ENCODE measurements at places on chromosomes 1 and 21.

DNA sequence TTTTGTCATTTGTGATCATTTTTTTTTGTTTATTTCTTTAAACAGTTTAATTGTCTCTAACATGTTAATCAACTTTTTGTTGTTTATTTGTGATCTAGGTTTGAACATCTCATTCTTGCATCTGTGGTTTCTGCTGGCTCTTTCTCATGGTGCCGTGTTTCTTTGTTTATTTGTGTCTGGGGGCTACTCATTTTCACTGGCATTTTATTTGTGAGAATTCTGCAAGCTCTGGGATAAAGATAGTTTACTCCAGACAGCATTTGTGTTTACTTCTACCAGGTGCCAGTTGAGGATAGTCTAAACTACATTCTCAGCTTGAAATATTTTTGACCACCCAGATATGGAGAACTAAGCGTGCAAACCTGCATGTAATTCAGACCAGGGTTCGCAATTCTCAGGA, 508.6 kb downstream of the KIF26B start:
- no peak for DNase-seq

DNA sequence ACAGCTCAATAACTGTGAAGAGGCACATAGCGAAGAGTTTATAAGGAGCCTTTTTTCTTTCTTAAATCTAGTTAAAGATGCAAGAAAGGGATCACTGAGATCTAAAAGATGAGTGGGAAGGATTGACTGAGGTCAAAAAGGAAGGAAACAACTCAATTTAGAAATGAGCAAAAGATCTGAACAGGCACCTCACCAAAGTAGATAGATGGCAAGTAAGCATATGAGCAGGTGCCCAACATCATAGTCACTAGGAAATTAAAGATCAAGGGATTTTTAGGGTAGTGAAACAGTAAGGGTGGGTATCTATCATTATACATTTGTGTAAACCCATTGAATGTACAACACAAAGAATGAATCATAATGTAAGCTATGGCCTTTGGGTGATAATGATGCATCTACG, 44.6 kb upstream of the CSF1 start:
- DNase-seq, result no peak

DNA sequence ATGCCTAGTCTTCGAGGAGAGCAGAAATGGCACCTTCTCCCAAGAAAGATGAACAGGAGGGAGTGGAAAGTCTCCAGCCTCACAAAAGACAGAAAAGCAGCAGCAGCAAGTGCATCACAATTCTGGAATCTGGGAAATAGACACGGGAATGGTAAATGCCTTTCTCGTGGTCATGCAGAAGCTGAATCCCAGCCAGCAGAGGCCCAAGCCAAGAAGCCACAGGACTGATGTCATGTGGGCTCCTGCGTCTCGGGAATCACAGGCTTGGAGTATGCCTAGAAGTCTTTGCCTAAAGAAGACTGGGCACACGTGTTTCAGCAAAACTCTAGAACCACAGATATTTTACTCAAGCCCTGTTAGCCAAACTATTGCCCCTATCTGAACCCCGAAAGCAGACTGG, 260.3 kb upstream of the PLD5 start:
- DNase-seq, result no peak

GRCh38 chr1:194378517-194378916, 1192.1 kb upstream of the B3GALT2 start:
- no peak for DNase-seq

DNA sequence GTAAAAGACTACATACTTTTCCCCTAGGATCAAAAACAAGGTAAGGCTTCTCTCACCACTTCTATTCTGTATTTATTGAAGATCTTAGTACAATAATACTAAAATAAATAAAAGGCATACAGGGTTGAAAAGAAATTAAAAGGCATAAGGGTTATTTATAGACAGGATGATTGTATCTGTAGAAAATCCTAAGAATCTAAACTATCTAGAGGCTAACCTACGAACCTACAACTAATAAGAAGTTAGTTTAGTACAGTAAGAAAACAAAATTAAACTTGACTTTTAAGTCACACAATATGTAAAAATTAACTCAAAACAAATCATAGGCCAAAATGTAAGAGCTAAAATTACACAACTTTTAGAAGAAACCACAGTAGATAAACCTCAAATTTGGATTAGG, 50.4 kb upstream of the ADAM30 start:
- DNase-seq, result no peak

DNA sequence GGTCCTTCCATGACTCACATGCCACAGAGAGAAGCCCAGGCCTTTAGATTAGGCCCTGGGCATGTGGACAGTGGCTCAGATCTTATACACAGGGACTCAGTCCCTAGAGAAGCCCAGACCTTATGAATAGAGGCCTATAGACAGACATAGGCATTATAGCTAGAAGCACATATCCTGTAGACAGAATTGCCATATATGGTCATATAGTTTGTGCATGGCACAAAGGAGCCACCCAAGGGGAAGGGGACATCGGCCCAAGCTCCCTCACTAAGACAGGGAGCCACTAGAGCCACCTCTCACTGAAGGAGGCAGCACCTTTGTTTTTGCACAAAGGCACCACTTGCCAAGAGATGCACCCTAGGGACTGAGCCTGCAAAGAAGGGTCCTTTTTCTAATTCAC, 2.3 kb upstream of the EFNA3 start:
- DNase-seq, result no peak

DNA sequence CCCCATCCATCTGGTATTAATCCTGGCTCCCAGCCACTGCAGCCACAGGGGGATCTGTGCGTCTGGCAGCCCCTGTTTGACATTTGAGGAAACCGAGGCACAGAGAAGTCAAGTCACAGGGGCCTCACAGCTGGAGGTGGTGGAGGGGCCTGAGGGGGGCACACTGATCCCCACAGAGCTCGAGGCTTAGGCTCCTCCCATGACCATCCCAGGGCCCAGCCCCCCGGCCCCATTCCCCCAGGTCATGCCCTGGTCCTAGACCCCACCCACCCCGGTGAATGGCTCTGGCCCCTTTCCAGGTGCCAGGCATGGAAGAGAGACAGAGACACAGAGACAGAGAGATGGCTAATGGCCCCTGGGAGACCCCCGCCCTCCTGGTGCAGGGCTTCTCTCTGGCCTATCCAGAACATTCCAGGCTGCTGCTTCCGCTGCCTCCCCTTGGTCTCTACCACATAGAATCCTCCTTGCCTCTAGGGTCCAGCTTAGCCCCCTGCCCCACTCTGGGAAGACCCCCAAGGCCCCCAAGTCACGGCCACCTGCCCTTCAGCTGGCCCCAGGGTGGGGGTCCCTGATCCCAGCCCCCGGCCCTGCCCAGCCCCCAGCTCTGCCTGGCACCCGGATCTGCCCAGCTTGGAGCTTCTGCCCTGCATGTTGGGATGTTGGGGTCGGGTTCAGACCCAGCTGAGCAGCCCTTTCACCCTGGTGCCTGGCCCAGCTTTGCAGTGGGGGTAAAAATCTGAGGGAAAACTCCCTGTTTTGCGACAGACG, 29.2 kb upstream of the LRRC3 start:
- DNase-seq, result no peak

- no peak for DNase-seq
Observed at GRCh38 chr21:42155045-42155855, 63.7 kb upstream of the ABCG1 start.

GRCh38 chr1:26961826-26962225, 1.6 kb upstream of the KDF1 start:
- DNase-seq, result no peak

DNA sequence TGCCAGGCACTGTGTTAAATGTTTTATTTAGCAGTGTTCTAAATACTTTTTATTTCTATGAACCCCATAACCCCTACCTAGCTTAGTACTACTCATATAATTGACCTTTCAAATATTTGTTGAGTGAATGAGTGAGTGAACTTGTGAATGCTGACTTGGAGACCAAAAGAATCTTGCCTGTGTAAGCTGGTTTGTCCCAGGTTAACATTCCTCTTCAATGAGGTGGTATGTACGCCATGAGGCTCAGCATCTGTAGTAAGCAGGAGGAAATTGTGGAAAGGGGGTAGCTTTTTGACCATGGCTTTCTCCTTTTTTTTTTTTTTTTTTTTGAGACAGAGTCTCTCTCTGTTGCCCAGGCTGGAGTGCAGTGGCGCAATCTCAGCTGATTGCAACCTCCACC, 14.6 kb downstream of the MED18 start:
- no peak for DNase-seq

- no peak for DNase-seq
Observed at GRCh38 chr21:27035791-27036190, 68.9 kb upstream of the ADAMTS5 start.

- no peak for DNase-seq
Observed at GRCh38 chr1:13478692-13479091, 35.1 kb downstream of the LRRC38 start.

GRCh38 chr21:42618707-42619102, 34.7 kb upstream of the PDE9A start:
- DNase-seq, result no peak

DNA sequence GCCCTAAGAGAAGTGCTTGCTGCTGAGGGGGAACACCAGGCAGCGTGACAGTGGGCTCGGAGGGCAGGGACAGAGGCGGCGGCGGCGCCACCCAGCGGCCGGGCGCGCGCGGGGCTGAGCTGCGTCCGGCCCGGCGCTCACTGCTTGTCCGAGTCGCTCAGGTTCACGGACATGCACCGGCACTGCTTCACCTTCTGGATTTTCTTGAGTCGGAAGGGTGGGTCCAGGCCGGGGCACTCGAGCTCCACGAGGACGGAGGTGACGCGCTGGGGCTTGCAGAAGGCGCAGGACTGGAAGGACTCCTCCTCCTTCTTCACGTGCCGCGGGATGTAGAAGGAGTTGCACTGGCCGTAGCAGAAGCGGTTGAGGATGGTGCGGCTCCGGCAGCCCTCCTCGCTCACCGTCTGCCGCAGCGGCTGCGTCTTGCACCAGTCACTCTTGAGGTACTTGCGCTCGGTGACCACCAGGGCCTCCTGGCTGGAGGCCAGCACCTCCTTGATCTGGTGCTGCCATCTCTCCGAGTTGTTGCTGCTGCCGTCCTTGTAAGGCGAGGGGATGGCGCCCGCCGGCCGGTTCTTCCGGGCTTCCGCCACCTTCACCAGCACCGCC, 119.0 kb downstream of the GREM2 start:
- peak; percentile 22 for DNase-seq

DNA sequence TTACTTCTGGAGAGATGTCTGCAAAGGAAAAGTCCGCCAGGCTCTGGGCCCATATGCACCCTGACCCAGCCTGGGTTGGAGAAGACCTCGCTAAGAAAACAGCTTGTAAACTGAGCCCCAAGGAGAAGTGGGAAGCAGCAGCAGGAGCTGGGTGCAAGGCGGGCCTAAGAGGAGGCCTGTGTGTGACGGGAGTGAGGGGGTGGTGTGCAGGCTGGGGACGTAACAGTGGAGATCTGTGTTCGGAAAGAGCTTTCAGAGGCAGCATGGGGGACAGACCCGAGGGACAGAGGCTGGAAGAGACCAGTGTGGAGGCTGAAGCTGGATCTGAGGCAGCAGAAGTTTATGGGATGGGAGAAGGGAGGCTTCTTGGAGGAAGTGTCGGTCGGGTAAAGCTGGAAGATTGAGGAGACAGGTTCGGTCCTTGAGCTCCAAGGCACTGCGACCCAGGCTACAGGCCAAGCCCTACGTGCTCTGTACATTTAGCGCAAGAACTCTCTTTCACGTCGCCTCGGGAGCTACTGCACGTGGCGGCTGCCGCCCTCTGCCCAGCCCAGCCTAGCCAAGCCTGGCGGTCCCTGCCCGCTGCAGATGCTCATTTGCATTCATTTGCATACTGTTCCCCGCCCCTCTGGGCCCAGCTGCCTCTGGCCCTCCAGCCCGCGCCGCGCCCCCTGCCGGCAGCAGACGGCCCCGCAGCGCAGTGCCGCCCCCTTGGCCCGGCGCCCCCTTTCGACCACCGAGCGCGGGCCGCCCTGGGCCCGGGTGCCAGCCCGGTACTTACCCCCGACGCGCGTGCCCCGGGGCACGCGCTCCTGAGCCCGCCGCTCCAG, 6.3 kb downstream of the HPCA start:
- DNase-seq, result no peak

- no peak for DNase-seq
Observed at GRCh38 chr1:227779685-227780084, 35.8 kb upstream of the PRSS38 start.

DNA sequence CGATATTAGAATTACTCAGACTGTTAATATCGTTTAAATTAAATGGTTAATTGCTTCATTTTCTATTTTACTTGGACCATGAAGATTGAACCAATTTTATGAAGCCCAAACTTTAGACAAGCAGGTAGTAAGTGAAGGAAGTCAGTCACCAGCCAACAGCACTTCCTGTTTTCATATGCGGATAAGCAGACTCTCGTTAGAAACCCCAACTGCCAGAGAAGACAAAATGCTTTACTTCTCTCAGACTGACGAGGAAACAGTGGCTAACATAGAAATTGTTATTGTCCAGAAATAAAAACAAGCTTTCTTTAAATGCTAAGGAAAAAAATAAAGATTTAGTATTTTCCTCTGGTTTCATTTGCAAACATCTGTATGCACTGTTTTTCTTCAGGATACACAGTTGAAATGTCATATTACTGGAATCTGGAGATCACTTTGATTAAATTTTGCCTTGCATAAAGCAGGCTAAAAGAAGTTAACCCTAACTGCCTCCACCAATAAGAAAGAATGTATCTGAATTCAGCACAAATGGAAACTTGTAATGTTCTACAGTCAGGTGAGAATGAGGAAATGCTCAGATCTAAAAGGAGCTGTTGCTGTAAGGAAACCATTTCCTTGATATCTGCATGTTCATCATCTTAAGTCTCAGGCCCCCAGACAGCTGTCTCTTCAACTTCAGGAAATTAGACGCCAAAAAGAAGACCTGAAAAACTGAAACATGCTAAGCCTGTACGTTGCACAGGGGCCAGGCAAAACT, 129.8 kb upstream of the SAMSN1 start:
- DNase-seq, result no peak

GRCh38 chr21:34198231-34199120, 125.1 kb downstream of the MRPS6 start:
- DNase-seq, result no peak

GRCh38 chr1:3986686-3987218, 86.7 kb upstream of the C1orf174 start:
- DNase-seq, result no peak

DNA sequence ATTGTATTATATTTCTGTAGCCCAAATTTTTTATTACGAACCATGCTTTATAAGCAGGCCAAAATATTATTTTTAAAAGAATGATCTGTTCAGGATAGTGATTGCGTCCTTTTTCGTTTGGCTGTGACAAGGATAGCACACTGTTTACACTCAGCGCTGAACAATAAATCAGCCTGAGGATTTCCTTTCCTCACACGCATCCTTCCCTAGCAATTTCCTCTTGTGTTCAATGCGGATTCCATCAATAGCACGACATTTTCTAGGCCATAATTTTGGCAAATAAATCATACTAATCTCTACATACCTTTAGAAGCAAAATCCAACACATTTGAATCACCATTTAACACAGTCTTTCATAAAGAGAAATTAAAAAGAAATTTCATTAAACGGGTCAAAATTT, 1.6 kb upstream of the VAV3 start:
- no peak for DNase-seq

DNA sequence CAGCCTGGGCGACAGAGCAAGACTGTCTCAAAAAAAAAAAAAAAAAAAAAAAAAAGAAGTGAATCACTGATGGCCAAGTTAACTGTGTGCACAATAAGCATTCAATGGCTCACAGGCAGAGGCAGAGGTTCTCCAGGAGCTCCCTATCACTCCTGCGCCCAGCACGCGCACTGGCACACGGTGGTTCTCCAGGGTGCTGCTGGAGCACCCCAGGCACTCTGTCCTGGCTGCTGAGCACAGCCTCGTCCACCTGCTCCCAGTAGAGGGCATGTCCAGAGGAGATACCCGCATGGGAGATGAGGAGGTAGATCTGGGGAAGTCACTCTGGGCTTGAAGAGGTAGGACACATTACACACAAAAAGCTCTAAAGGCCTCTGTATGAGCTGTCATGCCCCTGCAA, 21.5 kb upstream of the NUP133 start:
- no peak for DNase-seq

Data from iPS DF 6.9 (cell line).